Ovary (tissue), 10 donors: ENCODE measurements at places on chromosomes 2 and 18.

DNA sequence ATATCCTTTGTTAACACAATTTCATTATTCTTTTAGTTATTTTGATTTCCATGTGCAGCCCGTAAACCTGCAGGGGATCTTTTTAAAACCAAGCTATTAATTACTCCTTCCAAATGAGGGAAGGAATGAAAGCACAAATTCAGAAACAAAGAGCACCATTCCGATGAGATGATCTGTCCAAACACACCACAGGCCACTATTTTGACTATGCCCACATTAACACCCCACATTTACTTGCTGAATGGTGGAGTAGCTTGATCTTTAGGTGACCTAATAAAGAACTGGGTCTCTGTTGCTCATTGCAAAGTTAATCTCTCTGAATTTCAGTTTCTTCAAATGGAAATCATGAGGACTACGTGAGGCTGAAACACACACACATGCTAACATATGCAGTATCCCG, 218.0 kb downstream of the IRS1 start:
- DNase-seq: no peak

GRCh38 chr2:30505500-30506180, 58.6 kb downstream of the LCLAT1 start:
- no peak for DNase-seq

- DNase-seq: no peak
These were observed 45.6 kb downstream of the CEP192 start for GRCh38 chr18:13036622-13037320.

DNA sequence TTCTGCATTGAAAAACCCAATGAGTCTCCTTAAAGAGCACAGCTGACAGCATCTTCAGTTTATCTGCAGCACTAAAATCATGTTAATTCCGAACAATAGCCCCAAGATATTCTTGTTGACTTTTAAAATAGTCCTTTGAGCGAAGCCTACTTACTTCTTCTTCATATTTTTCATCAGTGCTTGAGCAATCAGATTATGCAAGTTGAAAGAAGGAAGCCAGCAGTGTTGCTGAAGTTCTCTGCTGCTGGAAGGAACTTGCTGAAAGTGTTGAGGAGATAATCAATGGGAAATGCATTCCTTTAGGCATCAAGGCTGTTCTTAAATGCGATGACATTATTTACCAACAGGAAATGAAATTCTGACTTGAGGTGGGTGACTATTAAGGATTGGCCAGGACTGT, 105.9 kb upstream of the SNTG2 start:
- no peak for DNase-seq

- DNase-seq: no peak
These were observed 8.0 kb downstream of the ABCB11 start for GRCh38 chr2:169023161-169023560.

DNA sequence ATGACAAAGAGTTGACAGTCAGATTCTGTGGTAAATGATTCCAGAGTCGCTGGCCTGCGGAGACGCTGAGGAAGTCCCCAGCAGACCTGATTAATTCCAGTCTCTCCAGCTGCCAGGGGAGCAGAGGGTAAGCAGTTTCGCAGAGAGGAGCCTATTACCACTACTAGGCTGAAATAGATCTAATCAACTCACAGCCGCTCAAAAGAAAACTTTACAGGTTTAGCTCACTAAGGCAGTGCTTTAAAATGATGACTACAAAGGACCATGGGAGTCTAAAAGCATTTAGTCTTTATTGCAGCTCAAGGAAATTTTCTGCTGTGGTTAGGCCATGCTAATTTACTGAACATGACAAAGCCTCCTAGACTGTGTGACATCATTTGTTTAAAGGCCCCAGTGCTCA, 445.6 kb upstream of the POU3F3 start:
- DNase-seq: no peak

GRCh38 chr2:62577994-62578781, 72.2 kb upstream of the TMEM17 start:
- DNase-seq: no peak

GRCh38 chr2:134314202-134314601, 60.3 kb downstream of the MGAT5 start:
- DNase-seq: no peak

DNA sequence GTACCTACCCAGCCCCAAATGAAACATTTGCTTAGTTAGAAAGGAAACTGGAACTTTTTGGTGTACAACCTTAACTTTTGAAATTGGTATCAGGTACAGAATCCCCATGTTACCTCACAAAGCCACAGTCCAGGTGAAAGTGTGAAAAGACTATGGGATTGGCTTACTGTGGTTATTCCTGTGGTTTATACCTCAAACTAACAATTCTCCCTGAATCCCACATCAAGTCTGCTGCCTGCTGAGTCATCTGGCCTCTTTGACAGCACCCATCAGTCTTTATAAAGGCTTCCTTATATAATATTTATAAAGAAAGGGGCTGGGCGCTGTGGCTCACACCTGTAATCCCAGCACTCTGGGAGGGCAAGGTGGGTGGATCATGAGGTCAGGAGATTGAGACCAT, 164.6 kb downstream of the TMEM247 start:
- DNase-seq: no peak

- DNase-seq: no peak
These were observed 83.4 kb downstream of the RAPH1 start for GRCh38 chr2:203451689-203452088.

- DNase-seq: no peak
These were observed 210.8 kb upstream of the SMIM21 start for GRCh38 chr18:75638223-75638775.
